ENCODE measurements at places on chromosomes 4 and X. TPM values are rescaled to one million over a fixed set of nuclear protein-coding genes. Genes with fewer than 3 reads are reported as not detected.

Gene KLHL4
- 4.8 TPM for total RNA-seq

Gene SOD3
- 18.9 TPM for total RNA-seq

Gene FAM114A1
- total RNA-seq, result 319 TPM

Gene PLAC1
- 2.9 TPM for total RNA-seq

Gene SASH3
- total RNA-seq, result not detected

Gene OPRPN
- total RNA-seq, result not detected

Gene SPANXA2
- total RNA-seq, result not detected

Gene SCD5
- 5.6 TPM for total RNA-seq

Measured in placental pericyte (primary cell).